ENCODE measurements at places on chromosomes 2 and 18.

DNA sequence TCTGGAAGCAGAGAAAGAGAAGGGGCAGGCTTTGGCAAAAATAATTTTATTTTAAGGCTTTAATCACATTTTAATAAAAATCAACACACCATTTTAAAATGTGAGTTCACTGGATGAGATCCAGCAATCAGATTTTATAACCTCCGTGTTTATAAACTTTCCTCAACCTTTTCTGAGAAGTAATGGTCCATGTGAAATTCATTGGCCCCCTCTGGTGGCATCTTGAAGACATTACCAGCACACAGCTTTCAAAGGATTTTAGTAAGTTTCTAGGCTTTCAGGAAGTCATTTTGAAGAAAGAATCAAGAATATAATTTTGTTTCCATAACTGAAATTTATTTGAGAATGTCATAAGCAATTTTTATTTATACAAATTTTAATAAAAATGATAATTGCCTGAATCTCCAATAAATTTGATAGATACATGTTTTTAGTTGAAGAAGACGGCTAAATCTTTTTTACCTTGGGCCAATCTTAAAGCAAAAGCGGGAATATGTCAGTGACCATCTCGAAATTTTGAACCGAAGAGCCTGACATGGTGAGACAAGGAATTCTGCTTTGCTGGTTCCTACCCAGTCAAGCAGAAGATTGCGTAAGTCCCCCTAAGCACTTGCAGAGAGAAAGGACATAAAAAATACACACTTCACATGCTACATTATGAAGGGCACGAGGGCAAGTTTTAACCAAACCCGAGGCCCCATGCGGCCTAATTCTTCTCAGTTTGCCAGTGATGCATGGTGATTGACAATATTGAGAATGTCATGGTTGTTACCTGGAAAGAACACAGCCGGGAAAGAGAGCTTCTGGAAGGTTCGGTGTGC is 128.4 kb upstream of the CBLN2 start:
- no peak for DNase-seq

- DNase-seq, result no peak
Measured at GRCh38 chr2:73177645-73178255, 24.6 kb upstream of the NOTO start.

- DNase-seq, result no peak
Measured at GRCh38 chr2:216350214-216350791, 22.0 kb downstream of the MARCHF4 start.

GRCh38 chr2:241859017-241859435 is 332 bp upstream of the PDCD1 start:
- no peak for DNase-seq
